ENCODE measurements at places on chromosomes 3 and 15.

DNA sequence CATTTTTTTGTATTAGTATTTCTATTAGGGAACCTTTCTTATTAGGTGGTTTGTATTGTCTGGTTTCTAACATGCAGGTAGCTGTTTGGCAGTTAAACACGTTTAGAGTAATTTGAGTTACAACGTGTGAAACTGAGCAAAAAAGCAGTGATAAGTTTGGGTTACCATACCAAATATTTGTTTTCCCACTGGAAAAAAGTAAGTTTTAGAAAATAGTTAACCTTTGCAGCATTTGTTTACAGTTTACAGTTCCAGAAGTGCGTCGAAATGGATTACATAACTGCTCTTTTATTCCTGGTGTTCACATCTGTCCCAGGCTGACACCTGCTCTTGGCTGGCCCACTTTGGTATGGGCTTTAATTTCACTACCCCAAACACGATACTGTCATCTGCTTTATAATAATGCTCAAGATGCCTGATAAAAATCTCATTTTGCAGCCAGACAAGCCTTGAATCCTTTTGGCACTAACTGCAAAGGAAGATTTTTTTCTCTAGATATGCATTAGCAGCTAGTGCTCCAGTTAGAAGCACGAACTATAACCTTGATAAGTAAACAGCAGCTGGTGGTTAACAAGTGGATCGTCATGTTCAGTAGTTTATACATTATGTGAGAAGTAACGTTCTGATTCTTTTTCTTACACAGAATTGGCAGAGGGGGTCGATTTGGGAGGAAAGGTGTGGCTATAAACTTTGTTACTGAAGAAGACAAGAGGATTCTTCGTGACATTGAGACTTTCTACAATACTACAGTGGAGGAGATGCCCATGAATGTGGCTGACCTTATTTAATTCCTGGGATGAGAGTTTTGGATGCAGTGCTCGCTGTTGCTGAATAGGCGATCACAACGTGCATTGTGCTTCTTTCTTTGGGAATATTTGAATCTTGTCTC is 5.3 kb downstream of the EIF4A2 start:
- DNase-seq: no peak

DNA sequence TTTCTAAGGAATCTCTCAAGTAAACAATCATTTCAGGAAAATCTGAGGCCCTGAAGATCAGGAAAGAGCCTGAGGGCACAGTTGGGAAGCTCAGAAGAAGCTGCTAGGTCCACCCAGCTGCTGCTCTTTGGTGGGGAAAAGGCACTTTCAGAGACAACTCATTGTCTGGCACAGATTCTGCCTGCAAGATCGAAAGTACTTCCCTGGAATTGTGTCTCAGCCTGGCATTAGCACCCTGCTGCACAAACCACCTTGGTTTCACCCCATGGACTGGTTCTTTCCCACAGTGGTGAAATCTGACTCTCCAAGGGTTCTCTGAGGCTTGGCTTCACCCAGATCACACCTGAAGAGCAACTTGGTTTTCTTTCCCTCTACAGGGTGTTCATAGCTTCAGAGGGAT is 18.7 kb downstream of the THRB start:
- no peak for DNase-seq

DNA sequence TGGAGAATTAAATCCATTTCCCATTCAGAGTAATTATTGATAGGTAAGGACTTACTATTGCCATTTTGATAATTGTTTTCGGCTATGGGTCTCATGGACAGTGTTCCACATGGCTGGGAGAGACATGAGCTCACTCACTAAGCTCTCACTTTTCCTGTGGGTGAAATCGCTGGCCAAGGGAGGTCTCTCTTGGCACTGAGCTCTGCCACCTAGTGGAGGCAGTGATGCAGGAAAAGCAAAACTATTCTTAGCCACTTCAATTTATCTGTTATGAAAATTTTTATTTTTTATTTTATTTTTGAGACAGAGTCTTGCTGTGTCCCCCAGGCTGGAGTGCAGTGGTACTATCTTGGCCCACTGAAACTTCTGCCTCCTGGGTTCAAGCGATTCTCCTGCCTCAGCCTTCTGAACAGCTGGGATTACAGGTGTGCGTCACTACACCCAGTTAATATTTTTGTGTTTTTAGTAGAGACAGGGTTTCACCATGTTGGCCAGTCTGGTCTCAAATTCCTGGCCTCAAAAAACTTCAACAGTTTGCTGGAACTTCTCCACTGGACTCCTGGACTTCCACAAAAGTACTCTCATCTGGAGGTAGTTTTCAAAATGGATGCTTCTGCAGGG is 4.7 kb upstream of the RNF13 start:
- peak; percentile 35 for DNase-seq

GRCh38 chr15:83207660-83208366 is at the start of gene HDGFL3:
Gene HDGFL3, minus strand, starts transcription at chr15:83207823. Its CDS starts 409 bp downstream, at chr15:83207414.
- DNase-seq: peak; percentile 15

Measured in activated CD4-positive, alpha-beta T cell treated with anti-CD3 and anti-CD28 coated beads, Interleukin-2, amount 50 U/mL, for 4 hours (primary cell).